GM12892 (cell line): ENCODE measurements at places on chromosomes 12 and 14.

GRCh38 chr12:127064207-127064606 lies 1202.8 kb upstream of the TMEM132C start:
- DNase-seq, result no peak

DNA sequence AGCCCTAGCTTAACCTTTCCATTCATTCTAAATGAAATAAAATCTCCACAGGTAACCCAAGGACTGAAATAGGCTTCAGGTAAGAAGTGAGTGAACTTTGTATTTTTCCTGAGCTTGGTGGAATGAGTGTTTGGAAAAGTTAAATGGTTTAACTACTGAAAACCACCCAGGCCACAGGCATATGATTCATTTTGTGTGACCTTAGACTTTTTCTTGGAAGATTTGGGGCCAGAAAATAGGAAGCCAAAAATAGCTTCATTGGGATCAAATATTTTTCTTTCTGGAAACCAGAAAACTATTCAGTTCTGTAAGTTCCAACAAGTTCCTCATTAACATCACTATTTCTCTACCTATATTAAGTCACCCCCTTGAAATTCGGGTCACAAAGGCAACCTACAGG lies 212.6 kb downstream of the PCNX1 start:
- no peak for DNase-seq

DNA sequence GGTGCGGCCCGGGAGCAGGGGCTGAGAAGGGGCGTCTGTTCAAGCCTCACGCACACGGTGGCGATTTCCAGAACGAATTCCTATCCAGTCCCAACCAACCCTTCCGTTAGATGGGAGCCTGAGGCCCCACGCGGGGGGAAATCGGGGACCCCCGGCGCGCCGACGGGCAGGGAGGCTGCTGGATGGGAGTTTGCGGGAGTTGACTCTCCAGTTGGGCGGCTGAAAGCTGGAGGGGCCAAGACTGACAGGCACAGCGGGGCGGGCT lies 9.8 kb downstream of the EXOC3L4 start:
- DNase-seq, result no peak

GRCh38 chr12:68557011-68557730 lies 53.5 kb upstream of the RAP1B start:
- no peak for DNase-seq

- DNase-seq, result no peak
Observed at GRCh38 chr12:56629459-56630179, 507 bp downstream of the BAZ2A start.

- no peak for DNase-seq
Observed at GRCh38 chr12:83065562-83065961, 378.9 kb downstream of the TMTC2 start.

DNA sequence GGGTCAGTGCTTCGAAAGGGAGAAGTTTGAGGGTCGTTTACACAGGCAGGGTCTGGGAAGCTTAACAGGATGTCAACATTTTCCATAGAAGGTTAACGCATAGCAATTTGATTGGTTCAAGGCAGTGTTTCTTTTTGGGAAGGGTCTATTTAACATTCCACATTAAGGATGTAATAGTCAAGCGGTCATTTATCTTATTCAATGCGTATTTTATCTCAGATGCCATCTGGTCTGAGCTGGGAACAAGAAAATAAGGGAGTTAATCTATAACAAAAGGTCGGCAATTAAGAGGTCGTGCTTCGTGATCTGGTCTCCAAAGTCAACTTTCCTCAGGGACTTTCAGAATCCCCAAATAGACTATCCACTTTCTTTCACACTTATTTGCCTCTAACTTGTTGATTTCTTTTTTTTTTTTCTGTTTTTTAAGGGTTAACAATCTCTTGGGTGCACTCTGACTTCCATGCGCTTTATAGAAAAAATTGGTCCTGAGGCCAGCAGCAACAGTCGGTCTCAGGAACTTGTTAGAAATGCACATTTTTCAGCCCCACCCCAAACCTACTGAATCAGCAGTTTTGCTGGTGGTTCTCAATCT lies 550 bp upstream of the RESF1 start:
- DNase-seq, result no peak
